Activated CD8-positive, alpha-beta memory T cell treated with anti-CD3 and anti-CD28 coated beads for 4 hours (primary cell): ENCODE measurements at places on chromosomes 16 and 17.

GRCh38 chr16:20614186-20615141 is 38.3 kb upstream of the ACSM2B start:
- no peak for DNase-seq

- DNase-seq = no peak
Measured at GRCh38 chr17:65158041-65158440, 20.9 kb downstream of the RGS9 start.

- DNase-seq = peak; percentile 66
Measured at GRCh38 chr17:49407981-49408501, 6.6 kb downstream of the PHB1 start.

GRCh38 chr17:49742166-49742638 is 21.7 kb downstream of the FAM117A start:
- no peak for DNase-seq

DNA sequence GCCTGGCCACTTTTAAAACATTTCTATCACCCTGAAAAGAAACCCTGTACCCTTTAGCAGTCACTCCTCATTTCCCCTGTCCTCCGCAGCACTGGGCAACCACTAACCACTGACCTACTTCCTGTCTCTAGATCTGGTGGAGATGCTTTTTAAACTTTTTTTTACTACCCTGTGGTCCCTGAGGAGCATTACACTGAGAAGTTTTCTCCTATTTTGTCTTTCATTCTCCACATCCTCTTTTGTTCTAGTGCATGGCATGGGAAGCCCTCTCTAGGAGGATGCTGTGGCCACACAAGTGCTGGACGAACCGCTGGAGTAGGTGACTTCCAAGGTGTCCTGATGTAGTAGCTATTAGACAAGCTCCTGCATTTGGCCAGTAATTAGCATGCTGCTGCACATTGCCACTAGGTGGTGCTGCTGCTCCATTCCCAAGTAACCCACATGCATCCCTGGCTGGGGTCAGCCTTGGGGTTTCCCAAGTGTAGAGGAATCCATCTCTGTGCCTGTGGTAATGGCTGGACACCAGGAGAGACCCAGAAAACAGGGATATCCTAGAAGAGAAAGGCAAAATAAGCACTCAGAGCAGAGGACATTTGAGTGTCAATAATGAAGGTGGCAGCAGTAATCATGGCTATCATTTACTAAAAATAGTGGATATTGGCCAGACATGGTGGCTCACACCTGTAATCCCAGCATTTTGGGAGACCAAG is 143.8 kb upstream of the CRHR1 start:
- peak; percentile 39 for DNase-seq

- no peak for DNase-seq
Measured at GRCh38 chr17:47292206-47292605, 31.5 kb upstream of the EFCAB13 start.

DNA sequence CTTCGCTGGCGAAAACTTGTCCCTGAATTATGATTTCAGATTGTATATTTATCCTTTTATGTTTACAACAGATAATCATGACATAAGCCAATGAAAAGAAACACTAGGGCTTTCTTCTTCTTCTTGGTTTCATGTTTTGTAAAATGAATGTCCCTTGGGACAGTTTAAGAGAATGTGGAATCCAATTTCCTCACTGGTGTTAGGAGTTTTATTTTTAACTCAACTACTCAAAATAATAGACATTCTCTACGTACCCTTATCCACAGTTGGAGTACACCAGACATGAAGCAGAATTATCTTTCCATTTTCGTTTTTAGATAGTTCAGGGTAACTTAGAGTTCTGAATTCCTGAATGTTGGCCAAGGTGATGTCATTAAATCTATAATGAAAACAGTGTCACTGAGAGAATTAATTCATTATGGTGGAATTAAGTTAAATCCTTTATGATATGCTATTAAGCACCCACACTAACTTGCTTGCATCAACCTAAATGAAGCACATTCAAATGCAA is 43.4 kb downstream of the IRX6 start:
- no peak for DNase-seq

DNA sequence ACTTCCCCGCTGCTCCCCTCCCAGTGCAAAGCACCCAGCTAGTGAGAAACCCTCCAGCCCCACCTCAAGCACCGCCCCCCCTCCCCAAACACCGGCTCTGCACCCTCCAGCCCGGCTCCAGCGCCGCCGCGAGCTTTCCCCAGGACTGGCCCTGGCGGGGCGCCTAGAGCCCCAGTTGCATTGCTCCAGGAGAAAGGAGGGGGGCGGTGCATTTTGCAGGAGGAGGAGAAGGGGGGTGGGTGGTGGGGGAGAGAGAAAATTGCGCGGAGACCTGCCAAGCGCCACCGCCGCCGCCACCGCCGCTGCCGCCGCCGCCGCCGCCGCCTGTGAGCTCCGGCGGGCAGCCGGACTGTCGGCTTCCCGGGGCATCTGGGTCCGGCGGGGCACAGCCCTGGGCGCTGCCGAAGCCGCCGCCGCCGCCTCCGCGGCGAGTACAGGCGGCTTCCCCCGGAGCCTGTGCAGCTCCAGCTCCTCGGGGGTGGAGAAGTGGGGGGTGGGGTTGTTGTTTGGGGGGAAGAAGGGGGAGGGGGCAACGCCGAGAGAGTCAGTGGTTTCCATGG is 333 bp upstream of the NOG start:
- DNase-seq = no peak

DNA sequence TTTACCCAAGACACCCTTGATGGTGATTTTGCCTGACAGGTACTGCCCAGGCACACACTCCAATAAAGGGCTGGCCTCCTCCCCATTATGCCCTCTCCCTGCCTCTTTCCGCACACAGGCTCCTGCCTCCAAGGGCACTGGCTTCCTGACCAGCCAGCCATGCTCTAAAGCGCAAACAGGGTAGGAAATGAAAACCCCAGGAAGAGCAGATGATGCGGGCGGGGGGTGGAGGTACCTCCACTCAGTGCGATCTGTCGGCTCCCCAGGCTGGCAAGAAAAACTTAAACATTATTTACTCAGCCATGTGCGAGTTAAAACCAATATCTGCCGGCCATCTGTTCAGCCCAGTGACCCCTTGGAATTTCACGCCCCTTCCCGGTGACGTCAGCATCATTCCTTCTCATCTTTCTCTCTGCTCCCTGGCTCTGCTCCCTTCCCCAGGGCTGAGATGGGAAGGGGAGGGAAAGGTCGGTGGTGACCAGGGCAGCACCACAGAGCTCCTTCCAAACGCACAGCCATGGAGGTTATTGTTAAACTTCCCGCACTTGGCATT is 262.5 kb downstream of the CBLN1 start:
- no peak for DNase-seq

GRCh38 chr17:6641247-6641863 is 495 bp downstream of the TXNDC17 start:
- no peak for DNase-seq

- no peak for DNase-seq
Measured at GRCh38 chr17:69898601-69899000, 176.4 kb upstream of the KCNJ16 start.

- no peak for DNase-seq
Measured at GRCh38 chr17:44629314-44629713, 27.0 kb upstream of the MEIOC start.

- DNase-seq = no peak
Measured at GRCh38 chr17:69760562-69760961, 314.5 kb upstream of the KCNJ16 start.

DNA sequence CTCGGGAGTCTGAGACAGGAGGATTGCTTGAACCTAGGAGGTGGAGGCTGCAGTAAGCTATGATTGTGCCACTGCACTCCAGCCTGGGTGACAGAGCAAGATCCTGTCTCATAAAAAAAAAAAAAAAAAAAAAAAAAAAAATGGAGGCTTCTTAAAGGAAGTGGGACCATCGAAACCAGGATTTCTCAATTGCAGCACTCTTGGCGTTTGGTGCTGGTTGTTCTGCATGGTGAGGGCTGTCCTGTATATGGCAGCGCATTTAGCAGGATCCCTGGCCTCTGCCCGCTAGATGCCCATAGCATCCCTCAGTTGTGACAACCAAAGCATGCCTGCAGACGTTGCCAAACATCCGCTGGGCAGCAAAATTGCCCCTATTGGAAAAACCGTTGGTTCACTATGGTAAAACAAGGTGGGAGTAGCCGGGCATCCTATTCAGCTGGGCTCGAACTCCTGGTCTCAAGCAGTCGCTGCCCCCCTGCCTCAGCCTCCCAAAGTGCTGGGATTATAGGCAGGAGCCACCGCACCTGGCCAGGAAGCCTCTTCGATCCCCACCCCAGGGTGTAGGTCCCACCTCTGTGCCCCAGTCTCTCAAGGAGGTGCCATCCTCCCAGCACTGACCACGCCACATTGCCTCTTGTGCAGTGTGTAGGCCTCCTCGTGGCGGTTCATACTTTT is 6.5 kb upstream of the NPIPB7 start:
- DNase-seq = no peak

- DNase-seq = no peak
Measured at GRCh38 chr16:77183137-77183536, 7.9 kb upstream of the MON1B start.

DNA sequence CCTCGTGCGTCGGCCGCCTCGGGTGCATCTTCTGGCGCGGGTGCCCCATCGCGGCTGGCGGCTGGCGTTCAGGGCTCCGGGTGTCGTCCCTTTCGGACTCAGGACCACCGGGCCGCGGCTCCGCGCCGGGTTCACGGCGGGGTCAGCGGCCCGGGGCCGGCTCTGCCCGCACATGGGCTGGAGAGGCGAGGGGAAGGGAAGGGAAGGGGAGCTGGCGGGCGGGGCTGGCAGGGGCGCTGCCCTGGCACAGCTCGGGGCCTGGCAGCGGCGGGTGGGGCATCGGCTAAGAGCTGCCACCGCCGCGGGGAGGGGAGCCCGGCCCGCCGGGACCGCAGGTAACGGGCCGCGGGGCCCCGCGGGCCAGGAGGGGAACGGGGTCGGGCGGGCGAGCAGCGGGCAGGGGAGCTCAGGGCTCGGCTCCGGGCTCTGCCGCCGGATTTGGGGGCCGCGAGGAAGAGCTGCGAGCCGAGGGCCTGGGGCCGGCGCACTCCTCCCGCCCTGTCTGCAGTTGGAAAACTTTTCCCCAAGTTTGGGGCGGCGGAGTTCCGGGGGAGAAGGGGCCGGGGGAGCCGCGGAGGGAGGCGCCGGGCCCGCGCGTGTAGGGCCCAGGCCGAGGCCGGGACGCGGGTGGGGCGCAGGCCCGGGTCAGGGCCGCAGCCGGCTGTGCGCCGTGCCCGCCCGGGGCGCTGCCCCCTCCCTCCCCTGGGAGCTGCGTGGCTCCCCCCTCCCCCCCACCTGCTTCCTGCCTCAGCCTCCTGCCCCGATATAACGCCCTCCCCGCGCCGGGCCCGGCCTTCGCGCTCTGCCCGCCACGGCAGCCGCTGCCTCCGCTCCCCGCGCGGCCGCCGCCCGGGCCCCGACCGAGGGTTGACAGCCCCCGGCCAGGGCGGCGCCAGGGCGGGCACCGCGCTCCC is 646 bp downstream of the HIC1 start:
- no peak for DNase-seq

GRCh38 chr16:52073024-52073423 is 473.9 kb downstream of the TOX3 start:
- DNase-seq = no peak

DNA sequence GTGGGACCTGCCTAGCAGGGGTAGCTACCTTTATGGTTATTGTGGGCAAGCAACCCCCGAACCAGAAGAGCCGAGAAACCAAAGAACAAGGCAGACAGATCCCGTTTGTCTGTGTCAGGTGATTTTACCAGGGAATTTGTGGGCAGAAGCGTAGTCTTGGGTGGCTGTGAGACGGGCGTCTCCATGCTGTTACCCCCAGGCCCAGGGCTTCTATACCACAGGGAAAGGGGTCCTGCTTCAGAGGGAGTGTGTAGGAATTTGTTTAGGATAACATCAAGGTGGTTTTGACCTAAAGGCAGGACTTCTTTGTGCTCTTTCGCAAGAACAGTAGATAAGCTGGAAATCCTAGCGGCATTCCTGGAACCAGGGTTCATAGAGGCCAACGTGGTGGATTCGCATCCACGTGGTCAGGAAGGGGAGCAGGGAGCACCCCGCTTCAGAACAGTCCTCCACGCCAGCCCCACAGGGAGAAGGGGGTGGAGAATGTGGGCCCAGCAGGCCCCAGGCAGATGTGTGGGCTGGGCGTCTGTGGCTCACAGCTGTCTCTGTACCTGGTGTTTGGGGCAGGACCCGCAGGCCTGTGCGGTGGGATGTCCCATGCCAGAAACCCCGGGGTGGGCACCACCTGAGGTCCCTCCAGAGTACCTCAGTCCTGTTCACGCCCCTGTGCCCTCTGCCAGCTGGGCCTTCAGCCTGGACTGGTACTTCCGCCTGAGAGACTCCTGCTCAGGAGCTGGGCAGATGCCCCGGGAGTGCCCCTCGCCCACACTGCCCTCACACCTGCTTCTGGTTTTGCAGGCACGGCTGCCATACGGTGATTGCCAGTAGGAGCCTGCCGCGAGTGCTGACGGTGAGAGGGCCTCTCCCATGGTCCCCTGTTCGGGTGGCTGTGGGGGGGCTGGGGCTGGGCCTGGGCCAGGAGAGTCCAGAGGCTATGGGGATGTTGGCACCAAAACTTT is 4.1 kb downstream of the DECR2 start:
- no peak for DNase-seq

DNA sequence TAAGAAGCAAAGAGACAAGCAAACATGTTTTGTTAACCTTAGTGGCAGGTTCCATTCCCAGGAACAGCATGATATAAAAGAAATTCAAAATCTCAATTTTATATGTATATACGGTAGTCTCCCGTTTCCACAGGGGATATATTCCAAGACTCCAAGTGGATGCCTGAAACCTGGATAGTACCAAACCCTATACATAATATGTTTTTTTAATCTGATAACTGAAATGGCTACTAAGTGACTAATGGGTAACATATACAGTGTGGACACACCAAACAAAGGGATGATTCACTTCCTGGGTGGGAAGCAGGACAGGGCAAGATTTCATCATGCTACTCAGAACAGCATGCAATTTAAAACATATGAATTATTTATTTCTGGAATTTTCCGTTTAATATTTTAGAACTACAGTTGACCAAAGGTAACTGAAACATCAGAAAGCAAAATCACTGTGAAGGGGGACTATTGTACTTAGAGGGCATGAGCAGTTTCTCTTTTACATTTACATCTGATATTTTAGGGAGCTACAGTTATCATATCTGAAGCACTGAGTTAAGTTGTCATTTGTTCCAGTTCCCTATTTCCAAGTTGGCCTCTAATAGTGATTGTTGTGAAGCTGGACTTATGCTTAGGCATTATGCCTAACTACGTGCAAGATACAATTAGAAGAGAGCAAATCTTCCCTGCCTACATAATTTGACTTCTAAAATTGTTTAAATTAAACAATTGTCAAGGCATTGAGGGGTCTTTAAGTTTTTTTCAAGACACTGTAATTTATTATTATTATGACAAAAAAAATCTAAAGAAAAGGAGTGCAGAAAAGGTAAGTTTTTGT is 34.1 kb upstream of the ABCA6 start:
- no peak for DNase-seq
